Epithelial cell of prostate (primary cell): ENCODE measurements at places on chromosomes 13 and 19.
A peak's percentile ranks its signal among the peaks of the same experiment; 100 is the strongest.

DNA sequence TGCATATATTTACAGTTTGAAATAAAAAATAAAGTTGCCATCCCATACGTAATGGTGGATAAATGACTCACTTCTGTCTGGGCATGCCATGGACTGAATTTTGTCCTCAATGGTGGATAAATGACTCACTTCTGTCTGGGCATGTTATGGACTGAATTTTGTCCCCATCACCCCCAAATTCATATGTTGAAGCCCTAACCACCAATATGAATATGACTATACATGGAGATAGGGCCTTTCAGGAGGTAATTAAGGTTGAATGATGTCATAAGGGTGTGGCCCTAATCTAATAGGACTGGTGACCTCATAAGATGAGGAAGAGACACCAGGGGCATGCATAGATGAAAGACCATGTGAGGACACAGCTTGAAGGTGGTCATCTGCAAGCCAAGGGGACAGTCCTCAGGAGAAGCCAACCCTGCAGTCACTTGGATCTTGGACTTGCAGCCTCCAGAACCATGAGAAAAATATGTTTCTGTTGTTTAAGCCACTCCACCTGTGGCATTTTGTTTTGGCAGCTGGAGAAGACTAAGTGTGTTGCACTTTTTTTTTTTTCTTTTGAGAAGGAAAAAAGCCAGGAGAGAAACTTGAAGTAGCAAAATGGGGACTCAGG, 41.8 kb downstream of the RFC3 start:
- DNase-seq: peak; percentile 73

DNA sequence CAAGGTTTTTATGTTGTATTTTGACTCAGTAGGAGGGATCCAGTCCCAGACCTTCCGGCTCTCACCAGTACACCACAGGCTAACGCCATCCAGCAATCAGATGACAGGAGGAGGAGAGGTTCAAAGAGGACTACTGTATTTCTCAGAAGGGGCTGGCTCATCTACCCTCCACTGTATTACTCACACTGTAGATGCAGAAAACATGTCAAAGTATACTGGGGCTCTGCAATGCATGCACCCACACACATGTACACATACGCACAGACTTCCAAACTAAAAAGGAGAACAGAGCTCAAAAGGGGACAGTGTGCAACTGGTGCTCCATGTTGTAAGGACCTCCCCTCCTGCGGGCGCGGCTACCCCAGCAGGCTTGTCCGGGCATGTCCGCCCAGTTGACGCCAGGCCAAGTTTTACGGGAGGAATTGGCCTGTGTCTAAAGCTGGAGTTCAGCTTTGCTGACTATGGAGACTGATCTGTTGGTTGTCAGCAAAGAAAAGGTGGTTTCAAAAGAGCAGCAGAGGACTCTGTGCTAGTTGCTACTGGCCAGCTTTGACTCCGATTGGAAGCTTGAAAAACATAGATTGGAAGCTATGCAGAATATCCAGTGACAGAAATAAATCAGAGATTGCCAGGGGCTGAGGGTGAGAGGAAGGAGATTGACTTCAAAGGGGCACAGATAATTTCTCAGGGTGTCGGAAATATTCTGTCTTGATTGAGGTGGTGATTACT, 314.2 kb downstream of the DLEU7 start:
- peak; percentile 46 for DNase-seq

DNA sequence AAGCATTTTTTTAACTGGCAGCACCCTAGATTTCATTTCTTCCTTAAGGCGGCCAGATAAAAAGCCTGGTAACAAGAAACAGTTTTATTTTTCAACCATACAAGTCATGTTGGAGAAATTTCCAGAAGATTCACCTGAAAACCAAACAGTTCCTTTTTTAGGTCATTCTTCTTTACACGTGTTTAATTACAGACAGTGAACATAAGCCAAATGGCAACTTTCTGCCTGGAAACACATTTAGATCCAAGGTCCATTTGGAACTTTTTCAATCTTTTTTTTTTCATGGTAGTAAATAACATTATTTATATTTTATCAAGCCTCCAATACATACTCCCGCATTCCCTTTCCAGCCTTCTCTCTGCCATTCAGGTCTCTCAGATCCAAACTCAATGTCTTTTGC, 886.1 kb upstream of the MIR17HG start:
- DNase-seq: no peak

GRCh38 chr13:99123101-99124045, 77.3 kb upstream of the UBAC2 start:
- no peak for DNase-seq

- no peak for DNase-seq
These were observed 2.4 kb downstream of the ELAVL3 start for GRCh38 chr19:11478167-11479089.

- DNase-seq: no peak
These were observed 115.9 kb downstream of the TSHZ3 start for GRCh38 chr19:31233295-31233800.

- no peak for DNase-seq
These were observed 1129.3 kb downstream of the SLITRK5 start for GRCh38 chr13:88800505-88800904.

DNA sequence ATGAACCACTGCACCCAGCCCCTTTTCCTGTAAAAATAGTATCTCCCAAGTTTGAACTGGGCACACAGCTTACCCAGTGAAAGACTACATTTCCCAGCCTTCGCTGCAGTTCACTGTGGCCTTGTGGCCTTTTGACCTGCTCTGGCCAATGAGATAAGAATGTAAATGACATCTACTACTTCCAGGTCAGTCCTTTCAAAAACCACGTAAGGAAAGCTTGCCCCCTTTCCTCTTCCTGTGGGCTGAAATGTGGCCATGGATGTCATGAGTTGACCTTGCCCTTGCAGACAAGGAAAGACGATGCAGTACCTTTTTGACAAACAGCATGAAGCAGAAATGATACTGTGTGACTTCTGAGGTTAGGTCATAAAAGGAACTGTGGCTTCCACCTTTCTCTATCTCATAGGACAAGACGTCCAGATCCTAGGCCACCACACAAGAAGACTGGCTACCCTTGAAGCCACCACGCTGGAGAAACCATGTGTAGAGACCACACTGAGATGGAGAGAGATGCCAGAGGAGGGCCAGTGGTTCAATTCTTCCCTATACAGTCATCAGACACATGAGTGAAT, 19.9 kb downstream of the ACER1 start:
- DNase-seq: no peak

DNA sequence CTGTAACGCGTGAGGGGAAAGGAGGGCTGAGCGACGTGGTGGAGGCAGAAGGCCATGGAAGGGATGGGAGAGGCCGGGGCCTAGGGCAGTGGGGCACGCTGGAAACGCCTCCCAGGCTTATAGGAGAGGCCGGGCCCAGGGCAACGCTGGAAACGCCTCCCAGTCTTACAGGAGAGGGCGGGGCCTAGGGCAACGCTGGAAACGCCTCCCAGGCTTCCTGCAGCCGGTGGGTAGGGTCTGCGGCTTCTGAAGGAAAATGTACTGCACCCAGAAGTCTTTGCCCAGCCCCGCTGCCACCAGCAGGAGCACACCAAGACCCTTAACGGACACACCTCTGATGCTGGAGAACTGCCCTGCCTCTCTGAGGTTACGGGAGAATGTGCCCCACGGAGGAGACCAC, 9.1 kb downstream of the CACTIN start:
- DNase-seq: no peak

GRCh38 chr19:28074773-28075172, 1138.2 kb downstream of the UQCRFS1 start:
- no peak for DNase-seq
